ENCODE measurements at places on chromosomes 7 and 10.

- ATAC-seq = no peak
These were observed 129.0 kb upstream of the AGR3 start for GRCh38 chr7:17010637-17011300.

GRCh38 chr7:45203936-45204445, 46.4 kb downstream of the RAMP3 start:
- ATAC-seq = peak; percentile 80

- ATAC-seq = no peak
These were observed 5.5 kb downstream of the ZNF775 start for GRCh38 chr7:150384406-150385301.

DNA sequence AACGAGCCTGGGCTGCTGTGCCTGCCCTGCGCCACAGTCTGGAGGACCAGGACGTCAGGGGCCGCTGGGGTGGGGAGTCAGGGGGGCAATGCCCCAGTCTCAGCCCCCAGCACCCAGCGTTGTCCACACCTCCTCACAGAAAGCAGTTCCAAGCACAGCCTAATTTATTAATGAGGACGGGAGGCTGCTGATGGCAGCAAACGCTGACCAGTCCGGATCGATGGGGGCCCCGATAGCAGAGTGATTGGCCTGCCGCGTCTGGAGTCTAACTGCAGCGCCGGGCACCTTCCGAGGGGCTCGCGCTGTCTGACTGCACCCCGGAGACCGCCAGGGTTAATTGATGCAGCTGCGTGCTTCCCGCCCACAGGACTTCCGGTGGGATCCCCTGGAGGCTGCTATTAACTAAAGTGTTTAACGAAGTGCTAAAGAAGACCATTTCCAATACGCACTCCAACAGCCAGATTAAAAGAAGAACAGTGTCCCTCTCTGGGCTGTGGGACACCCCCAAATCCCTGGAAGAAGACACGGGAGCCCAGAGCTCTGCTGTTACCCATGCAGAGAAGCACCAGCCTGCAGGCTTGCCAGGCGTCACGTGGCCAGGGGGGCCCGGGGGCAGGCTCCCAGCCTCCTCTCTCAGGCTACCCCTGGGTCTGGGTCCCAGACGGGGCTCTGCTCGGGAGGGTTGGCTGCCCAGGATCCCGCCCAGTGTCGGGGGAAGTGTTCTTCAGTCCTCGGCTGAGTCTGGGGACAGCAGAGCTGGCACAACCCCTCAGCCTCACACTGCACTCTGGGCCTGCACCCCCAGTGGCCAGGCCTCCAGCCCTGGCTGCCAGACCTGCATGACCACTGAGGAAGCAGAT, 63.8 kb downstream of the MICALL2 start:
- ATAC-seq = no peak

GRCh38 chr7:80870813-80871212, 48.0 kb downstream of the SEMA3C start:
- no peak for ATAC-seq

GRCh38 chr7:75534727-75535307, 42.7 kb downstream of the SPDYE5 start:
- no peak for ATAC-seq

DNA sequence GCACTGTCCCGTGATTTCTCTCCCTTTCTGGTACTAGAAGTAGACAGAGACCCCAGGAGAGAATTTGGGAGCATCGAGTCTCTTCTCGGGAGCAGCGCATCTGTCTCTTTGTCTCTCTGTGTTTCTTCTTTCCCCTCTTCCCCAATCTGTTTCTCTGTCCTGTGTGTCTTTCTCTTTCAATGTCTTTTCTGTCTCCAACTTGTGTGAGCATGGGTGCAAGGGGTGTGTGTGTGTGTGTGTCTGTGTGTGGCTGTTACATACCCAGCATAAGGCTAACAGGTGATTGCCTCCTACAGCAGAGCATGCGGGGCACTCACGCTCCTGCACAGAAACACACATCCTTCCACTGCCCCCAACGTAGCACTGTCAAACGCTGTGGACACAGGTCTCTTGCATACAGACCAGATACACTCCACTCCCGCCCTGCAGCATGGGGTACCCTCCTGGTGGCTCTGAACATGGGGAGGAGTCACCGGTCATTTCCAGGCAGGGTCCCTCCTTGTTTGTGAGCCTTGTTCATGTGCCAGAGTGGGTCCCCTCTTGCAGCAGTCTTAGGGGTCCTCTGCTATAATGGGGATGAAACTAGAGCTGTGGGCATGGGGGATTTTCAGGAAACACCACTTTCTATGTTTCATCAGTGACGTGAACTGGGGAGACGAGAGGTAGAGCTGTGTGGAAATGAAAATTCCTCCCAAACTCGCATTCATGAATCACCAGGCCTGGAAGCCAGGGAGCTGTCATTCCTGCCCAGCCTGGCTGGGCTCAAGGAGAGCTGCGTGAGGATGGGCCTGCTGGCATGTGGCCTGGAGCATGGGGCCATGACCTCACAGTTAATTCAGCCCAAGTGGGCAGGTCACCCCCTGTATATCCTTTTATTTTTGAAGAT, 980 bp downstream of the ADAMTS14 start:
- ATAC-seq = peak; percentile 65

DNA sequence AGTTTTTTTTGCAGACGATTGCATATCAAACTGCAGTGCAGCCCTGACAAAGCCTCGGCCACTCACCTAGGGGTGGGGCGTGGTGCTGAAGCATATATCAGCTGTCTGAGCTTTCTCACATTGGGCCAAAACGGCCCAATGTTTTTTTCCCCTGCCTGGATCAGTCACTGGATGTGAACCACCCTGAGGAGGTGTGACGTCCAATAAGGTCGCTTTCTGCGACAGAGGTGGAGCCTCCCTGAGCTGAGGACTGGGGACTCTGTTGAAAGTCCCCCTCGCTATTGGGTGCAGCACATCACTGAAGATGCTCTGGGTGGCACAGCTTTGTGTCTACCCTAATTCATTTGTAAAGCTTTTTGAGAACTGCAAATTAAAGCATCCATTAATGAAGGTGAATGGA, 60.9 kb downstream of the SEM1 start:
- no peak for ATAC-seq

- ATAC-seq = no peak
These were observed 107.3 kb upstream of the STARD3NL start for GRCh38 chr7:38070718-38071117.

- no peak for ATAC-seq
These were observed 233.1 kb downstream of the EBF3 start for GRCh38 chr10:129730993-129731325.

DNA sequence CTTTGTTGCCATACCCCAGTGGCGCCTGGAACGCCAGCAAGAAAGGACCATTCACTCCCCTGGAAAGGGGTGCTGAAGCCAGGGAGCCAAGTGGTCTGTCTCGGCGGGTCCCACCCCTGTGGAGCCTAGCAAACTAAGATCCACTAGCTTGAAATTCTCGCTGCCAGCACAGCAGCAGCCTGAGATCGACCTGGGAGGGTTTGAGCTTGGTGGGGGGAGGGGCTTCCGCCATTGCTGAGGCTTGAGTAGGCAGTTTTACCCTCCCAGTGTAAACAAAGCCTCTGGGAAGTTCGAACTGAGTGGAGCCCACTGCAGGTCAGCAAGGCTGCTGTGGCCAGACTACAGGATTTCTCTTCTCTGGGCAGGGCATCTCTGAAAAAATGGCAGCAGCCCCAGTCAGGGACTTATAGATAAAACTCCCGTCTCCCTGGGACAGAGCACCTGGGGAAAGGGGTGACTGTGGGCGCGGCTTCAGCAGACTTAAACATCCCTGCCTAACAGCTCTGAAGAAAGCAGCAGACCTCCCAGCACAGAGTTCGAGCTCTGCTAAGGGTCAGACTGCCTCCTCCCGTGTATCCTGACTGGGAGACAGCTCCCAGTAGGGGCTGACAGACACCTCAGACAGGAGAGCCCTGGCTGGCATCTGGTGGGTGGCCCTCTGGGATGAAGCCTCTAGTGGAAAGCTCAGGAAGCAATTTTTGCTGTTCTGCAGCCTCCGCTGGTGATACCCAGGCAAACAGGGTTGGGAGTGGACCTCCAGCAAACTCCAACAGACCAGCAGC, 281.1 kb upstream of the SP4 start:
- no peak for ATAC-seq

DNA sequence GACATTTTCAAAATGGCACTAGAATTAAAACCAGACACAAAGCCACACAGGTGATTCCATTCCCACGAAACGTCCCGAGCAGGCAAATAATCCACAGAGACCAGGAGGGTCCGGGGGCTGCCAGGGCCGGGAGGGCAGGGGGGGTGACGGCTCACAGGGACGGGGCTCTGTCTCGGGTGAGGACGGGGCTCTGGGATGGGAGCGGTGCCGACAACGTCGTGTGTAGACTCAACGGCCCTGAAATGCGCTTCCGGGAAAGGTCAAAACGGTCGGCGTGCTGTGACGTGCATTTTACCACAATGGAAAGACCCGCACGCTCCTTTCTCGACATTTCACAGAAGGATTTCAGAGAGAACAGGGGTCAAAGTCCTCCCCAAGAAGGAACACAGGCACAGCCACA, 63.3 kb upstream of the PDGFA start:
- ATAC-seq = no peak

DNA sequence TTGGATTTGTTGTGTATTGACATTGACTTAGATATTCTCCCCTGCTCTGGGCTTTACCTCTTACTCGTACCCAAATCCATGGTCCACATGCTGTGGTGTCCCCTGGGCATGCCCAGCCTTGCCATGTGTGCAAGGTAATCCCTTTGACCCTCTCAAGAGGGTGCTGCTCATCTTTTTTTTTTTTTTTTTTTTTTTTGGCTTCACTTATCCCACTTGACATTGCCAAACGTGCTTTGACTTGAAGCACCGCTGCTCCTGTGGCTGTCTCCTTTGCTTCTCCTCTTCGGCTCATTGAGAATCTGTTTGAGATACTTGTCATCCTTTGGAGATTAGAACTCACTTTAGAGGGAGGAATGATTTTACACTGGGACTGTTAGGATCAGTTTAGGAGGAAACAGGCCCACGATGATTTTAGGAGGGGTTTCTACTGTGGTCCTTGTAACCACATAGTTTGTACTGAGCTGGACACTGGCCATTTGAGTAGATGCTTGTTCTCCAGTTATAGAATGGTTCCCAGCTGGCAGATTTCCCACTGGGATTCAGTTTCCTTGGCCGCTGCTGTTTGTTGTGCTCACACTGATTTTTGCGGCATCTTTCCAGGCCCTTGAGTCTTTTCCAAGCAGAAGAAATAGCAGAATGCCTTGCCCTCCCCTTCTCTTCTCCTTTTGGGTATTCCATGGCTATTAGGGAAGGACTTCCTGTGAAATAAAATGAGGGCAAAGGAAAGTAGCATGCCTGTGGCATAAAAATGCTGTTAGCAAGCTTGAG, 184.8 kb downstream of the AUTS2 start:
- ATAC-seq = peak; percentile 59

GRCh38 chr7:98021588-98022351, 31.8 kb upstream of the OCM2 start:
- ATAC-seq = peak; percentile 63

DNA sequence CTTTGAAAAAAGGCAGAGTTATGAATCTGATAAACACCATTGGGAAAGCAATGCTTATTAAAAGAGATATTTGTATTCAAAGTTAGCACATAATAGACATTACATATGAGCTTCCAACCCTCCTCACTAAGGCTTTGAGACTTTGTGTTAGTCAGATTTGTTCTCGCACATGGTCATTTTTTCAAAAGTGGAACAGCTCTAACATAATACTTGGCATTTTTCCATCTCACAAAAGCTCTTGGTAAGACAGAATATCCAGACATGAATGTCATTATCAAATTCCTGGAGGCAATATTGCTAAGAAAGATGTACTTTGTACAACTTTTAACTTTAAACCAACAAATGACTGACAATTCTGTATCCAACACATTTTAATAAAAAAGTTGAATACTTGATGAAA, 292.4 kb upstream of the SMIM30 start:
- ATAC-seq = no peak

DNA sequence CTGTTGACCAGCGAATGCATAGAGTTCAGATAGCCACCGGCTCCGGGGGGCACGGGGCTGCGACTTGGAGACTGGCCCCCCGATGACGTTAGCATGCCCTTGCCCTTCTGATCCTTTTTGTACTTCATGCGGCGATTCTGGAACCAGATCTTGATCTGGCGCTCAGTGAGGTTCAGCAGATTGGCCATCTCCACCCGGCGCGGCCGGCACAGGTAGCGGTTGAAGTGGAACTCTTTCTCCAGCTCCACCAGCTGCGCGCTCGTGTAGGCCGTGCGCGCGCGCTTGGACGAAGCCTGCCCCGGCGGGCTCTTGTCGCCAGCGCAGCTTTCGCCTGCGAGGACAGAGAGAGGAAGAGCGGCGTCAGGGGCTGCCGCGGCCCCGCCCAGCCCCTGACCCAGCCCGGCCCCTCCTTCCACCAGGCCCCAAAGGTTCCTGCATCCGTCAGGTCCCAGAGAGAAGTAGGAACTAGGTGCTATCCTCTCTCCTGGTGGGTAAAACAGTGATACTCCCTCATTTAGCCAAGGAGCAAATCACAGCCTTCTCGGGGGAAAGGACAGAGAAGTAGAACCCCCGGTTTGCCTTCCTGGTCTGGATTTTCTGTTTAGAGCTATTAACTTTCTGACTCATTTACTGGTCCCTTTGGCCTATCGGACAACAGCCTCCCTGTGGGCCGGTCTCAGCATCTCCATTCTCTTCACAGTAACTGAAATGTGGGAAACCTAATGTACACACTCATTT, 6.1 kb upstream of the HOXA2 start:
- ATAC-seq = peak; percentile 72

DNA sequence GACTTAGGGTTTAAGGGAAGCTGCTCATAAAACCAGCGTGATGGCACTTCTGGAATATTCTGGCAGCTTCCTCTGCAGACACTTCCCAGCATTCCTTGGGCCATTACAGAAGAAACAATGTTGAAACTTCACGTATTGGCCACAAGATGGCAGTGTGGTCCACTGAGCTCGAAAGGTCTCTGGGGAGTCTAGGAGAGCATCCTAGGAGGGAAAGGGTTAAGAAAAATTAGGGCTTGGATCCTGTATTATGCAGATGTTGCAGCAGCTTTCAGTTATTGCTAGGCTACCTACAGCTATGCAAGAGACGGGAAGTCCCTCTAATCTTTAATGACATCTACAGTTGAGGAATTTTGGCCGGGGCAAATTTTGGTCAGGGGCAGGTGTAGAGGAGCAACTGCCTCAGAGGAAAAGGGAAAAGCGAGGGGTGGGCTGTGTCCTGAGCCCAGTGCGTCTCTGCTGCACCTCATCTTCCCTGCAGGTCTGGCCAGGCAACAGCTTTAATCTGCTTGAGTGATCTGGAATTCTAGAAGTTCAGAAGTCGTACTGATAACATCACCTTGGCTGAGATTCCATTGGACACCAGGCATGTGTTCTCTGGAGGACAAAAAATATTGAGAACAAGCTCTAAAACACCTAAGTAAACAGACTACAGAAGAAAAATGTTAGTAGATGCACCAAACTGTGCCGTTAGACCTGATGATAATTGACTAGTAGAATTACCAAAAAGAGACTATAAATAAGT, 220.8 kb upstream of the PRSS58 start:
- no peak for ATAC-seq

DNA sequence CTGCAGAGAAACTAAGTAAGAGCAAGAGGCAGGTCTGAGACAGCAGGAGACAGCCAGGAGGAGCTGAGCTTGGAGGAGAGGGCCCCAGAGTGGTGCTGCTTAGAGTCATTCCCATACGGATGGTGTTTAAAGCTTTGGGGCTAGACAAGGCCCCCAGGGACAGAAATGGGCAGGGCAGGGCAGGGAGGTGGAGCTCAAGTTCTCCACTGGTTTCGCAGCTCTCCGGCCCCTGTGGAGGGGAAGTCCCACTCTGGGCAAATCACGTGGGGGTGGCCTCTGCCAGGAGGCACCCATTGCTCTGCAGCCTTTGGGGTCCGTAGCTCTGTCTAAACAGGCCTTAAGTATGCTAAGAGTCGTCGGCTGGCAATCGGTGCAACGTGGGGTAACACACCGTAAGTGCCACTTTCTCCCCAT, 1.0 kb upstream of the PTPRE start:
- no peak for ATAC-seq
